ENCODE measurements at places on chromosomes 2 and 18.

GRCh38 chr18:37484983-37485834 is 80.4 kb downstream of the CELF4 start:
- peak; percentile 72 for DNase-seq

DNA sequence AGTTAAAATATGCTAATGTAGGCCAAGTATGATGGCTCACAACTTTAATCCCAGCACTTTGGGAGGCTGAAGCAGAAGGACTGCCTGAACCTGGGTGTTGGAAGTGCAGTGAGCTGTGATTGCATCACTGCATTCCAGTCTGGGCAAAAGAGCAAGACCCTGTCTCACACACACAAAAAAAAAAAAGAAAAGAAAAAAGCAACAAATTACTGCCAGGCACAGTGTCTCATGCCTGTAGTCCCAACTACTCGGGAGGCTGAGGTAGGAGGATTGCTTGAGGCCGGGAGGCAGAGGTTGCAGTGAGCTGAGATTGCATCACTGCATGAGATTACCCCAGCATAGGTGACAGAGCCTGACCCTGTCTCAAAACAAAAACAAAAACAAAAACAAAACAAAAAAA is 110.6 kb downstream of the PRELID3A start:
- DNase-seq: no peak

DNA sequence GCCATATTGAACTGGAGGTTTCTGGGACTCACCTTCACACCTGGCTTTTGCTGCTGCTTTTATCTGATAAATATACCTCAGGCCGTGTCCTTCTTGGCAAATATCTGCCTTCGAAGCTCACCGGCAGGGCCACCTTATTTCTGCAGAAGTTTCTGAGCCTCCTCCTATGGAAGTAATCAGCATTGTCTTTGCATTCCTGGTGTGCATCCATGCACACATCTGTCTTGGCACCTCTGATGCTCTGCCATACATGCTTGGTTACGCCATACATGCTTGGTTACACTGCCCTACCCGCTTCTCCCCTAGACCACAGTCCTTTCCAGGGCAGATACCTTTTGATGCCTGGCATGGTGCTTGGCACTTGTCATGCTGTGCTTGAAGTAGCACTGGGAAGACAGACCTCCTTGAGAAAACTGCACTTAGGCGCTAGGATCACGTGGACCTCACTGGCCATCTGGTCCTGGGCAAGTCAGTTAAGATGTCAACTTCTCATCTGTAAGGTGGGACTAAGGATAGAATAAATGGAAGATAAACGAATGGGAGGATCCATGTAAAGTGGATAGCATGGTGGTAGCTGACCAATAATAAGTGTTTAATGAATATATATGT is 66.8 kb downstream of the ZNF236 start:
- no peak for DNase-seq

- peak; percentile 16 for DNase-seq
Observed at GRCh38 chr2:128791985-128792320, 473.3 kb upstream of the HS6ST1 start.

GRCh38 chr2:177036747-177037146 is 175.8 kb upstream of the HNRNPA3 start:
- DNase-seq: no peak

DNA sequence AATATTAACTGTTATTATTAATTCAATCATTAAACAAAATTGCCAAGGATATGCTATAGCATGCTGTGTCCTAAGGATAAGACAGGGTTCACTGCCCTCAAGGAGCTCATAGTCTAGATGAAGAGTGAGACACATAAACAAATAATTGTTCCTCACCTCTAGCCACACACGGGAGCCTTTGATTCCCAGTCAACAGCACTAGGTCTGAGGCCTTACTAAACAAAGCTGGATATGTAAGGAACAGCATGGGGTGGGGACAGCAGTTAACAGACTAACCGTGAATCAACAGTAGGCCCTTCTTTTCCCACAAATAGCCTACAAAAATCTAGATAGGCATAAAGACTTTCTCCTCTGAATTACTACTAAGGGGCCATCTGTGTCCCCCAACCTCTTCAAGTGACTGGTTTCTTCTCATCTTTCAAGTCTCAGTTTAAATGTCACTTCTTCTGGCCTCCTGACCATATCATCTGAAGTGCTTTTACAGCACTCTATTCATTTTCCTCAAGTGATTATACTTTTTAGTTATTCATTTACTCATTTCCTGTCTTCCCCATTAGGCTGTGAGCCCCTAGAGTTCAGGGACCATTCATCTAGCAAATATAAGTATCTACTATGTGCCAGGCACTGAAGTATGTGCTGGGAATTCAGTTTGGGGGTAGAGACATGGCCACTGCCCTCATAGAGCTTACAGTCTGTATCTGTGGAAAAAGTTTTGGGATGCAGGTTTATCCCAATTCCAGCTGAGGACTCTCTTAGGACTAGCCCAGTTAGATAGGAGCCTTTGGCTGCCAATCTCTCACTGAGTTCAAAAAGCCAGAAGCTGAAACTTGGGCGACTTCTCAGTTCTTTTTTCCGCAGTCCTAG is 29.9 kb upstream of the IHH start:
- no peak for DNase-seq

GRCh38 chr2:11667194-11667593 is 2.8 kb downstream of the NTSR2 start:
- DNase-seq: no peak

DNA sequence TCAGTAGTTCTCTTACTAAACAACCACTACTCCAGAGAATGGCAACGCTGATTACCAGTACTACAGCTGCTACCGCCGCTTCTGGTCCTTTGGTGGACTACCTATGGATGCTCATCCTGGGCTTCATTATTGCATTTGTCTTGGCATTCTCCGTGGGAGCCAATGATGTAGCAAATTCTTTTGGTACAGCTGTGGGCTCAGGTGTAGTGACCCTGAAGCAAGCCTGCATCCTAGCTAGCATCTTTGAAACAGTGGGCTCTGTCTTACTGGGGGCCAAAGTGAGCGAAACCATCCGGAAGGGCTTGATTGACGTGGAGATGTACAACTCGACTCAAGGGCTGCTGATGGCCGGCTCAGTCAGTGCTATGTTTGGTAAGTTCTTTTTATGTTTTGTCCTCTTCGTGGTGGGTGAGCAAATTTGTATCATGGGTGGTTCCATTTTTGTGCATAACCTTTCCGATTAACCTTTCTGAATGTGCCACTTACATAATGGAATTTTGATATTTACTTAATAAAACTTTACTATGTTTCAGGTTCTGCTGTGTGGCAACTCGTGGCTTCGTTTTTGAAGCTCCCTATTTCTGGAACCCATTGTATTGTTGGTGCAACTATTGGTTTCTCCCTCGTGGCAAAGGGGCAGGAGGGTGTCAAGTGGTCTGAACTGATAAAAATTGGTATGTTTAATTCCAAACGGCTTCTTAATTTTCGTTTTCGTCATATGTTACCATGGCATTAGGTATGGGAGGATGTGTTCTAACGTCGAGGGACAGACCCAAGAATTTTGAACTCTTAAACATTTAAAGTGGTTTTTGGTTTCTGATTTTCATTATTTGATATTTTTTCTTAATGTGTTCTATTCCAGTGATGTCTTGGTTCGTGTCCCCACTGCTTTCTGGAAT is 1.3 kb downstream of the SLC20A1 start:
- no peak for DNase-seq

DNA sequence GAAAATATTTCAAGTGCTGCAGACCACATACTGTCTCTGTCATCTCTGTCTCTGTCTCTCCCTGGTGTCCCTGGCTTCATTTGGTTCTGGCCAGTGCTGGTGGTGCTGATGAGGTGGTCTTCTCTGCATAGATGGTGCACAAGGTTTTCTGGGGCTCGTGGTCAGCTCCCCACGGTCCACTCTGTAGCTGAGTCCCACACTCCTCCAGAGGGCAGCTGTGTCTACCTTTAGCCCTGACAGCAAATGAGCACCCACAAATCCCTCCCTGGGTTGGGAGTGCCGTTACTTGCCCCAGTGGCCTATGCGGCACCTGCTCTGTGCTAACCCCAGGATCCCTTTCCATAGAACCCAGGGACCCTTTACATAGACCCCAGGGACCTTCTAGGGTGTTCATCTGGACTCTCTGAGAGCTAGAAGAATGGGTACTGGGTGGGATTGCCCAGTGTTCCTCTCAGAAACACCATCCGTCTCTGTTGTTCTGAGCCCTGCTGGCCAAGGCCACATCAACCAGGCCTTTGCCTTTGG is 129.3 kb downstream of the CAPN13 start:
- DNase-seq: peak; percentile 12

DNA sequence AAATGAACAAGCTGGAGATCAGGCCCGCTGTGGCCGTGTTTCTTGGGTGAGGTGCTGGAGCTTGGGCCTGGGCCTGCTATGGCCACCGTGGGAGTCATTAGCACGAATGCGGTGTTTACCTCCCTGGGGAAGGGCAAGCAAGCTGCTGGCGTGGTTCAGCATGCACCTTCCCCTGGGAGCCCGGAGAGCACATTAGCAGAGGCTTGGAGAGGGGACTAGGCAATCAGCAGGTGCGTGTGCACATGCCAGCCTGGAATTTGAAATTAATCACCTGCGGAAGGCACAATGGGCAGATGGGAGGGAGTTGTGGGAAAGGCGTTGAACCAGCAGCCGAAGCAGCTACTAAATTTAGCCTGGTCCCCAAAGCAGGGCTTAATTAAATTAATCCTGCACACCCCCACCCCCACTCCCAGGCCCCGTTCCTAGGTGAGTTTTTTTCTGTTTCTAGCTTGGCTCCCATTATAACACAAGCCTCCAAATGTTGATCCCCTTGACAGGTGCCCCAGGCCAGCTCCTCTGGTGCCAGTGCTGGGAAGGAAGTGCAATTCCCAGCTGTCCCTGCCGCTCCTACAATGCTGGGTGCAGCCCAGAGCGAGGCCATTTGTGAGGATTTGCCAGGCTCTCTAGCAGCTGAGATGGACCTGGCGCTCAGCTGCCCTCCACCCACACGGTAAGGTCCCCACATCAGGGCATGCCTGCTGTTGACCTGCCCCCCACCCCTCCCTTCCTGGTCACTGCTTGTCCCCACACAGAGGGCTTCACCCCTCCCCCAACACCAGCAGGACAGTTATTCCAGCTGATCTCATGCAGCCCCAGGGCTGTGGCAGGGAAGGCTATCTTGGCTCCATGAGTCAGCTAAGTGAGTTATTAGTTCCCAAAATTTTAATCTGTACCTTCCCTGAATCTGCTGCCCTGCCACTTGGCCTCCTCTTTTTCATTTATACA is 115.0 kb downstream of the ZBTB7C start:
- DNase-seq: no peak

GRCh38 chr2:143261986-143262385 is 132.8 kb downstream of the ARHGAP15 start:
- DNase-seq: no peak

- no peak for DNase-seq
Observed at GRCh38 chr2:3456125-3456524, 63.2 kb downstream of the ADI1 start.

- no peak for DNase-seq
Observed at GRCh38 chr2:58155160-58155778, 85.9 kb downstream of the FANCL start.

DNA sequence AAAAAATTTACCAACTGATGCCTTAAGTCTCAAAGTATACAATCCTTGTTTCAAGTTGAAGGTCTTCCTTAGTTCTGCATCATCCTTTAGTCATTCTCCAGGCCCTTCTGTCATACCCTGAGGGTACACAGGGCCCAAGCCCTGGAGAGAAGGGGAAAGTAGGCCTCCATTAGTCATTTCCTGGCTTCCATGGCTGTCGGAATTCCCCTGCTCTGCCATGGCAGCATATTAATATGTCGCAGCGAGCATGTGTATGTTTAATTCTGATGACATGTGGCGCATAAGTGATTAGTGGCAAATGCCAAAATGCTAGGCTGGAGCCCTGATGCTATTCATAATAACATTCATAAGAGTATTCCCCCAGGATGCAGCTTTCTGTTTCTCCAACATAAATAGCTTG is 22.1 kb downstream of the GPR39 start:
- no peak for DNase-seq

DNA sequence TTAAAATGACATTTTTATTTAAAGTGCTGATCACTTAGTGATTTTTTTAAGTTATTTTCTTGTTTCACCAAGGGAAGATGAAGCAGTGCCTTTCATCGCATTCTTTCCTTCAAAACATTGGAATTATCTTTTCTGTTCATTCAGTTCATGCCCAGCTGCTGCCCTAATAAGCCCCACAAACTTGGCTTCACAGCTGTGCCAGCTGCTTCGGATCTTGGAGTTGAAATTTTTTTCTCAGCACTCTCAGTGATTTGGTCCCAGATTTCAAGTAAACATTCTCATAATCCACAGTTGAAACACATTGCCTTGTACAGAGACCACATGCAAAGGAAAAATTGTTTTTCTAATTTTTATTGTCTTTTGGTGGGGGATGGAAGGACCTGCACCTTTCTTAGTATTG is 353.3 kb upstream of the LRP1B start:
- DNase-seq: no peak

DNA sequence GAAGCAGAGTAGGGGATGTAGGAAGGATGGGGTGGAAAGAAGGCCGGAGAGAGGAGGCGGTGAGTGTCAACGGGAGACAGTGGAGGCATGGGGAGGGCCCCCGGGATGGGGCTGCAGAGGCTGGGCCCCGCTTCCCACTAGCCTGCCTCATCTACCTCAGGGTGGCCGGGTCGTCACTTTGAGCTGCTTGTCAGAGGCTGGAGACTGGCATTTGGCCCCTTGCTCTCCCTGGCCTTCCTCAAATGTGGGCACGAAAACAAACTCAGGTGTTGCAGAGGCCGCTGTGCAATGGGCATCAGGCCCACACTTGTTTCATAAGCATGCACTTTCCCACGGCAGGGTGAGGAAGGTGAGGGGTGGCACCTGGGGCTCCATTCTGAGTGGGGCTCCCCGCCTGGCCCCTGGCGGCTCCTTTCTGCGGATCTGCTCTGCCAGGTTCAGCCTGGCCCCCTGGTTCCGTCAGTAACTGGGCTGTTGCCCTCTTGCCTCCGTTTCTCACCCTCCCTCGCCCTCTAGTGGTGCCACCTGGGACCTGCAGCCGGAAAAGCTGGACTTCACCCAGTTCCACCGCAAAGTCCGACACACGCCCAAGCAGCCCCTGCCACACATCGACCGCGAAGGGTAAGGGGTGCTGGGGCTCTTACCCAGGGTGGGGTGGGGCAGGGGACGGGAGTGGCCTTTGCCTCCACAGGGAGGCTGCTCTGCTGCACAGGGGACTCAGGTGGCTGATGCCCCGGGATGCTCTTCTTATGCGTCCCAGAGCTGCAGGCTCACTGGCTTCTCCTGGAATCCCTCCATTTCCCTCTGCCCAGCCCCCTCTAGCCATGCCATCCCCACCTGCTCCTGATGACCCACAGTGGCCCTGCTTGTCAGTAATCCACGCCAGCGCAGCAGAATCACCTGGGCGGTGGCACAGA is 125.4 kb downstream of the CTIF start:
- DNase-seq: peak; percentile 85

DNA sequence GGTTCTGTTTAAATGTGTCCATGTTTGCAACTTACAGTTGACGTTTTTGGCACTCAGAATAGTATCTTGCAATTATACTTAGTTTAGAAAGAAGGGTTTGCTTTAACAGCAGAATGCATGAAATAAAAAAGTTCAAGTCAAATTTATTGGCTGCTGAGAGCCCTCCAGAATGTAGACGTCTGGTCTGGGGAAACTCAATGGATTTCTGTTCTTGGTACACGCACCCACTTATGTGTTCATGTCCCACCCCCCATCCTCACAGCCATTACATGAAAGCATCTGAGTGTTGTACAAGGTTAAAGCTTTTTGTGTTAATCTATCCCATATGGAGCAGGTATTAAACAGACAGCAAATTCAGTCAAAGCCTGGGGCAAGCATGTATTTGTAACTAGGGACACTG is 219.5 kb downstream of the SOX11 start:
- DNase-seq: no peak

- no peak for DNase-seq
Observed at GRCh38 chr2:45895241-45895861, 243.9 kb downstream of the PRKCE start.

Data from H9 (cell line).